Renal pelvis (tissue), 12 donors: ENCODE measurements at places on chromosomes 11 and 22.
A peak's percentile ranks its signal among the peaks of the same experiment; 100 is the strongest.

DNA sequence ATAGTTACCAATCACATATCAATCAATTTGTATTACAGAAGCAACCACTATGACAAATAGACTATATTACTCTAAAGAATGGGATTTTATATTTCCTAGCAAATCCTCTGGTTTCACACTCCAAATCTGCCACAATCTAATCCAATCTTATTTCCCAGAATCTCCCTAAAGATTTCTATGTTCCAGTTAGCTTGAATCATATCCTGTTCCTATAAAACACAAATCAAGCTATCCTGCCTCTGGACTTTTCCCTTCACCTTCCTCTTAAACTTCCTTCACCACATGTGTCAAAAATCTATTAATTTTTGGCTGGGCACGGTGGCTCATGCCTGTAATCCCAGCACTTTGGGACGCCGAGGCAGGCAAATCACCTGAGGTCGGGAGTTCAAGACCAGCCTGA lies 50.0 kb downstream of the PIK3C2A start:
- DNase-seq, result no peak

GRCh38 chr22:43848366-43849171 lies 13.7 kb downstream of the SULT4A1 start:
- no peak for DNase-seq

DNA sequence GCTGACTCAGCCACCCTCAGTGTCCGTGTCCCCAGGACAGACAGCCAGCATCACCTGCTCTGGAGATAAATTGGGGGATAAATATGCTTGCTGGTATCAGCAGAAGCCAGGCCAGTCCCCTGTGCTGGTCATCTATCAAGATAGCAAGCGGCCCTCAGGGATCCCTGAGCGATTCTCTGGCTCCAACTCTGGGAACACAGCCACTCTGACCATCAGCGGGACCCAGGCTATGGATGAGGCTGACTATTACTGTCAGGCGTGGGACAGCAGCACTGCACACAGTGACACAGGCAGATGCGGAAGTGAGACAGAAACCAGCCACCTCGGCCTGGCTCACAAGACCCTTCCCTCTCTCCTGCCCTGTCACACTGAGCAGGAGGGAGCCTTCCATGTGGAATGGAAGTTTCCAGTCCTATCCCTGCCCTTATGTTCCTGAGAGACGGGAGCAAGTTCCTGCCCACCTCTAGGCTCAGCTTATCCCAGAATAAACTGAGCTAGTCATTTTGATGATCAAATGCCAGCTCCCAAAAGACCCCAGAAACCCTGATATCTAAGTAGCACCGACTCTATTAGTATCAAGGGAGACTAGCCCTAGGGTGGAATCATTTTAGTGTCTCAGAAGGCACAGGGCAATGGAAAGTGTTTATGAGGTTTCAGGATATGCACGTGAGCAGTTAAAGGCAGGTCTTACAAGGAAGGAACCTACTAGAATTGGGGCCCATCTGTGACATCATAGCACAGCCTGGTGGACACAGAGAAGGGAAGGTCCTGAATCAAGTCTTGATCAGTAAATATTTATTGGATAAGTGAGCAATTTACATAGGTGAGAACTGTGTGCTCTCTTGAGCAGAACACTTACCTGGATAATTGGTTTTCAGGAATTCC lies 6.3 kb upstream of the IGLL5 start:
- DNase-seq, result no peak

- no peak for DNase-seq
Measured at GRCh38 chr11:59610289-59610688, 5.3 kb downstream of the OSBP start.

- DNase-seq, result no peak
Measured at GRCh38 chr22:46941968-46942798, 179.7 kb downstream of the TBC1D22A start.

- no peak for DNase-seq
Measured at GRCh38 chr22:39268645-39269044, 23.9 kb upstream of the PDGFB start.

GRCh38 chr11:16194566-16194965 lies 161.8 kb downstream of the SOX6 start:
- DNase-seq, result no peak

GRCh38 chr11:105071089-105071732 lies 26.1 kb upstream of the CARD16 start:
- DNase-seq, result no peak

- no peak for DNase-seq
Measured at GRCh38 chr11:117668321-117668751, 128.7 kb downstream of the DSCAML1 start.

DNA sequence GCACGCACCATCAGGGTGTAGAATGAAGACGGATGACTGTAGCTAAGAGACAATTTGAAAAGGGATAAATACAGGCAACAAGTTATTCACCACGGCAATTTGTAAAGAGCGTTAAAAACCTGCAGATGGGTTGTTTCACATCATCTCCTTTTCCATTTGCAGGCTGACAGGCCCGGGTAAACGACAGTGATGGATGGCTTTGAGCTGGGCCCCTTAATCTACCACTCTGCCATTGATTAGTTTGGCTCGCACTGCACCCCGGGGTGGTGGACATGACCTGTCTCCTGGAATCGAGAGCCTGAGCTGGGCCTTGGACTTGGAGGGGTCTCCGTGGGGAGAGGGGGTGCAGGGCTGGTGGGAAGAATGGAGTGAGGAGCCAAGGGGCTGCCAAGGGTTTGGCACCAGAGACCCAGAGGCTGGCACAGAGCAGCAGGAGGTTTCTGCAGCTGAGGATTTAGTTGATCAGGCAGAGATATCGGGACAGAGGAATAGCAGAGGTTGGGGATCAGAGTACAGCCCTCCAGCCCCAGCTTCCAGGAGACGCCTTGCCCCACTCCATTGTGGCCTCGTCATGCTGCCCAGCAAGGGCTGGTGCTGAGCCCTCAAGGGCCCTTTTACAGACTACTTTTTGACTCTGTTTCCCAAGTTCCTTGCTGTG lies 110.6 kb upstream of the NECTIN1 start:
- no peak for DNase-seq

GRCh38 chr22:36461665-36462649 lies 19.5 kb downstream of the TXN2 start:
- DNase-seq, result peak; percentile 88

DNA sequence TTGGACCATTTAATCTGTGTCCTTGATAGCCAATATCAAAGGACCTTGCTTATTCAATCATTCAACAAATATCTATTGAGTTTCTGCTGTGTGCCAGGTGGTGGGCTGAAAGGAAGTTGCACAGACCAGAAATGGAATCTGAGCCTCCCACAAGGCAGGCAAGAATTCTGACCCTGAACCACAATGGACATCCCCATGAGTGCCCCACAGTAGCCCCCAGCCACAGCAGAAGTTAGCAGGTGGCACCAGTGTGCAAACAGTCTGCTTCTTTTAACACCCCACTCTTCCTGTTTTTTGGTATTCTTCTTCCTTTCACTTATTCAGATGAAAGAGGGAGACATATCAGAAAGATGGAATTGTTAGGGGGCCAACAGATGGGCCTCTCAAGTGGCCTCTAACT lies 12.2 kb upstream of the SERPING1 start:
- DNase-seq, result no peak

GRCh38 chr22:17548010-17548755 lies 15.1 kb upstream of the SLC25A18 start:
- no peak for DNase-seq

- DNase-seq, result peak; percentile 86
Measured at GRCh38 chr11:6389905-6390717, at the start of gene SMPD1. SMPD1 (plus strand) TSS chr11:6390474; CDS start chr11:6390599, 125 bp downstream.

- no peak for DNase-seq
Measured at GRCh38 chr22:37647928-37648327, 8.5 kb downstream of the SH3BP1 start.

DNA sequence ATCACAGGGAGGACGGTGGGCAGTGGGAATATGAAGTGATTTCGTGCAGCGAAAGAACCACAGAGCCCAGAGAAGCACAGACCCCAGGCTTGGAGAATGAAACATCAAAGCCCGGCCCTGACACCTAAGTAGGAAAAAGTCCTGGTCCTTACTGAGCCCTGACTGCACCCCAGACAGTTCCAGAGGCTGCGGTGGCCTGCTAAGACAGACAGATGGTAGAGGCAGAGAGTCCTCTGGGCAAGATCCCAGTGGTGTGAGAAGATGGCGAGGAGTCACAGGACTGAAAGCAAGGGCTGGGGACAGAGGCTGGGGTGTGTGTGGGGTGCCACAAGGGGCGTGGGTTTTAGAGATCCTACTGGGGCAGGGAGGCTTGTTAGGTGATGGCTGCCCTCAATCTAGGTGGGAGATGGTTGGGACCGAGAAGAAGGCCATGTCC lies 3.7 kb downstream of the CBX6 start:
- no peak for DNase-seq

- no peak for DNase-seq
Measured at GRCh38 chr11:665704-666281, 28.7 kb downstream of the DRD4 start.

DNA sequence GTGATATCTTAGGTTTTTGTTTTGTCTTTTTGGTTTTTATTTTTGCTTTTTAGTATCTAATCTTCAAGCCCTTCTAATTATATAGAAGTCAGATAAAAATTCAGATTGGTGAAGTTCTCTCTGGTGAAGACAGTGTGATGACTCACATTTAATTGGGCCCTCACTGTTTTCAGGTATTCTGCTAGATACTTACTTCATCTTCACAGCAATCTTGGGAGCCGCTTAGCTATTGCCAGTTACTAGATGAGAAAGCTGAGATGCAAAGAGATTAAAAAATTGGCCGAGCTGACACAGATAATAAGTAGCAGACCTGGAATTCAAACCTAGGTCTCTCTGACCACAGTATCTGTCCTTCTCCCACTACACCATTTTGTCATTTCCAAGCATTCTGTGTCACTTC lies 75.0 kb downstream of the PPP2R1B start:
- no peak for DNase-seq

DNA sequence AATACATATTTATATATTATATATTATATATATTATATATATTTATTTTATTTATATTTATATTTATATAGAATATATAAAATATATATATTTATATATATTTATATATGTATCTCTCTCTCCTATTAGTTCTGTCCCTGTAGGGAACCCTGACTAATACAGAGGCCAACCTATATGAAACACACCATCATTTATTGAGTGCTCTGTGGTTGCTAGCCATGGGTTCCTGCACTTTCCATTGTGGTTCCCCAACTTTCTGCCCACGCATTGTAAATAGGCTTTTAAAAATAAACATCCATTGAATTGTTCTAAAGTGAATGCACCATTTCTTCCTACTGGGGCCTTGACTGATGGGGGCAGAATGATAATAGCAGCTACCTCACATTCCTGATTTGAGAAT lies 93.8 kb upstream of the SESN3 start:
- DNase-seq, result no peak

DNA sequence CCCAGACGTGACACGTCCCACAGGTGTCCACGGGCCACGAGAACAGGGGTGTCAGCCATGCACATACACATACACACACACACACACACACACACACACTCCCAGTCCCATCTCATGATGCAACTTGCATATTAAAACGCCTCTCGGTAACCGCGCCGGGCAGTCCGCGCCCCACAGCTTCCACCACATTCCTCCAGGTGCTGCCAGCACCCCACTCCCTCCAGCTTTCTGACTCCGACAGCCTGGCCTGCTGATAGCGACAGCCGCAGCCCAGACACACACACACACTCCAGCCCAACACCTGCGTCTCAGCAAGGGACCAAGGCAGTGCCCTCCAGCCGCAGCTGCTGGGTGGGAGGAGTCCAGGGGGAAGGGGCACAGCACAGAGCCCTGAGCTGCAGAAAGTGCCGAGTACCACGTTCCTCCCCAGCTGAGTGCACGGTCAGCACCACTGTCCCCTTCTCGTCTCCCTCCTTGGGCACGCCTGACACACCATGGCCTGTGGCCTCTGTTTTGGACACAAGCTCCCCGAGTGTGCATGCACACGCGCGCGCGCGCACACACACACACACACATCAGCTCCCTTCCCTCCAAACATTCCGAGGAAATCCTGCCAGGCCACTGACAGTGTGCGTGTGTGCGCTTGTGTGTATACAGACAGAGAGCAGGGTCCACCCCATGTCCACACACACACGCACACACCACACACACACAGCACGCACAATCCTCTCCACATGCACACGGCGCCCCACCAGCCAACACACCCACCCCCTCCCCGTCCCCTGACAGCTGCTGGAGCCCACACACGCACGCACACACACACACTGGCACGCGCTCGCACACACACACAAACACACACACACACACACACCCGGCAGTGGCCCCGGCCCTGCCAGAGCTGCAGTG lies 1.2 kb downstream of the ELFN2 start:
- no peak for DNase-seq

DNA sequence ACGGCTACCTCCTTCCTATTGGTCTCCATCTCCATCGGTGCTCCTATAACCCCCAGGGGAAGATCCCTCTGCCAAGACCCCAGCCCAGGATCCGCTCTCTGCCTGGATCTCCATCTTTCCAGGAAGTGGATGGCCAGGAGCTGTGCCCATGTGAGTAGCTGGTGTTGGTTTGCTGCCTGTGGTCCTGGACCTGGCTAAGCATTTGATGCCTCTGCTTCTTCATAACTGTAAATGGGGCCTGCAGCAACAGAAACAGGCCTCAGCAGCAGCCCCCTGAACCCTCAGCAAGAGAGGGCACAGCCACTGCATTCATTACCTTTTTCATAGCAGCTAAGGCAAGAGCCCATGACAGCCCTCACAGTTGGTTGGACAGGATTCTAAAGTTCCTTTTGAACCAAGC lies 26.6 kb upstream of the CSNK2A3 start:
- no peak for DNase-seq

GRCh38 chr11:117823294-117823945 lies 1.1 kb downstream of the FXYD2 start:
- DNase-seq, result no peak

DNA sequence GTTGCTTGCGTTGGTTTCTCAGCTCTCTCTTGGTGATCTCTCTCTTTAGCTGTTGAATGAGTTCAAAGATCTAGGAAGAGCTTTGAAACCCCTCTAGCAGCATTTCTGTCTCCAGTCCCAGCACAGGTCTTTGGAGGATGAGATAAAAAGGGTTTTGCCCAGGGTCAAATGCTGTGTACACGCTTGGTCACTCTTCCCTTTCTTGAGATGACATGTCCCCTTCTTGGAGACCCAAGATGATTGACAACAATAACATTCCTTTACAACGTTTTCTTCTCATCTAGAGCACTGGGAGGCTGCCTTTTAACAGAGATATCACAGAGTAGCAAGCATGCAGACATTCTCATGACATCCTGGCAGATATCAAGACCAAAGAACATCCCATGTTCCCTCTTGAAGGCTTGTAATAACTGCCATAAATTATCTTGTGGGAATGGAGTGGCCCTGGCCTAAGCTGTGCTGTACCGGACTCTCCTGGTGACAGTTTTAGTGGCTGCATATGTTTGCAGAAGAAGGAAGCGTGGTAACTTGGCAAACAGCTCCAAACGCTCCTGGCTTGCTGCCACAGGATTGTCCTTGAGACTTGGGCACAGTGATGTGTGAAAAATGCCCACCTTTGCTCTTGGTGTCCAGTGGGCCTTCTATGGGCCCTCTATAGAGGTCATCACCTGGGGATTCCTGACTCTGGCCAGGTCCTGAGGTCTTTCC lies 107.8 kb downstream of the PTPRJ start:
- peak; percentile 42 for DNase-seq

GRCh38 chr11:31861011-31861410 lies 49.9 kb upstream of the PAX6 start:
- DNase-seq, result no peak
